Upper lobe of left lung (tissue), 6 donors: ENCODE measurements at places on chromosomes 3 and 15. TPM values are rescaled to one million over a fixed set of nuclear protein-coding genes. Genes with fewer than 3 reads are reported as not detected.

The FBN1 gene
- 20.3 TPM for total RNA-seq

The RPS17 gene
- 1,059 TPM for total RNA-seq

The MKRN3 gene
- not detected for total RNA-seq

The MRAS gene
- total RNA-seq, result 56.0 TPM

The ZBTB11 gene
- total RNA-seq, result 37.7 TPM

The NAA50 gene
- 119 TPM for total RNA-seq

The IFRD2 gene
- total RNA-seq, result 59.2 TPM

DNA sequence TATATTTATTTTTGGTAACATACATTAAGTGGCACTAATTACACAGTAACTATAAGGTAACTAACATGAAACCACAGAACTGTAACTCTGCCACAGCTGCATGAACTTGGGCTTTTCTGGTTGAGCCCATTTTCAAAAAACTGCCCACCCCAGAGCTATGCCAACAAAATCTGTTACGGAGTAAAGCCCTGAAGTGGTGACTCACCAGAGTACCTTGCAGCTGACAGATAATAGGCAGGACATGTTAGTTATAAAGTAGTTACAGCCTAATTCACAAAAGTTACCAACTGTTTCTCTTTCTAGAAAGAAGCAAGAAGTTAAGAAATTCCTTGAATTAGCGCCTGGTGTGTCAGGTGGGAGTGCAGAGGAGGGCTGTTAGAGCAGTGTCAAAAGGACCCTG is 1.5 kb upstream of the GPX1 start:
- DNase-seq, result no peak

GRCh38 chr3:32392536-32393302 is 1.1 kb downstream of the CMTM7 start:
- no peak for DNase-seq

GRCh38 chr3:20776692-20777091 is 590.7 kb upstream of the SGO1 start:
- DNase-seq, result no peak

DNA sequence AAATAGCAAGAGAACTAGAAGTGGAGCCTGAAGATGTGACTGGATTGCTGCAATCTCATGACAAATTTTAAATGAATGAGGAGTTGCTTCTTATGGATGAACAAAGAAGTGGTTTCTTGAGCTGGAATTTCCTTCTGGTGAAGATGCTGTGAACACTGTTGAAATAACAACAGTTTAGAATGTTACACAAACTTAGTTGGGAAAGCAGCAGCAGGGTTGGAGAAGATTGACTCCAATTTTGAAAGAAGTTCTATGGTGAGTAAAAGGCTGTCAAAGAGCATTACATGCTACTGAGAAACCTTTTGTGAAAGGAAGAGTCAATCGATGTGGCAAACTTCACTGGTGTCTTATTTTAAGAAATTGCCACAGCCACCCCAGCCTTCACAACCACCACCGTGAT is 220.9 kb upstream of the LRRFIP2 start:
- DNase-seq, result no peak

DNA sequence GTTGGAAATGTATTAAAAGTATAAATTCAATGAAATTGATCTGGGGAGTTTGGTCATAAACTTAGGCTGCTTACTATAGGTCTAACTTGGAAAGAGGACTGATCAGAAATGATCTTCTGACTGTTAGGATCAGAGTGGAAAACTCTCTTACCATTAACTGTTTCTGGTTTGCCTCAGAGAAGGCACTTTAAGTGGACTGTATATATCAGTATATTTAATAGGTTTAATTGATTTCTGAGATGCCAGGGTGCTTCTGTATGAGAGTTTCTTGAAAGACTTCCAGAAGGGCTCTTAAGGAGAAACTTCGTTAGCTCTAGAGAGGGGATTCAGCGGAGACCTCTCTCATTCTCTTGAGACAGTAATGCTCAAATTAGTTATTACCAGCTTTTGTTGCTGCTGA is 36.5 kb downstream of the ECT2 start:
- no peak for DNase-seq

DNA sequence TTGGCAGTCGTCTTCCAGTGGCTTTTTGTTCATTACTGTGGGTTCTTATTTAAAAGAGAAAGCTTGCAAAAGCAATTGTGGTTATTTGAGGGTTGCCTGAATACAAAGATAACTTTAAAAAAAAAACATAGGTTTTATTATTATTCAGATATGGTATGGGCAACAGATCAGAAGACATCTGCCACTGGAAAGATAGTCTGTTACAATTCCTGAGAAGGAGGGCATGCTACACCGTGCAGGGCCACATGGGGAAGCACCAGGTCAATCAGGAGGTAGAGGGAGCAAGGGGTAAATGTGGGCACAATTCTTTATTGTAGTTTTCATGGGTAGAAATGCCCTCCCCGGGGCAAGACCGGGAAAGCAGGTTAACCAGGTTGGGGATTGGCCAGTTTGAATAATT is 46.5 kb downstream of the BBS4 start:
- no peak for DNase-seq

DNA sequence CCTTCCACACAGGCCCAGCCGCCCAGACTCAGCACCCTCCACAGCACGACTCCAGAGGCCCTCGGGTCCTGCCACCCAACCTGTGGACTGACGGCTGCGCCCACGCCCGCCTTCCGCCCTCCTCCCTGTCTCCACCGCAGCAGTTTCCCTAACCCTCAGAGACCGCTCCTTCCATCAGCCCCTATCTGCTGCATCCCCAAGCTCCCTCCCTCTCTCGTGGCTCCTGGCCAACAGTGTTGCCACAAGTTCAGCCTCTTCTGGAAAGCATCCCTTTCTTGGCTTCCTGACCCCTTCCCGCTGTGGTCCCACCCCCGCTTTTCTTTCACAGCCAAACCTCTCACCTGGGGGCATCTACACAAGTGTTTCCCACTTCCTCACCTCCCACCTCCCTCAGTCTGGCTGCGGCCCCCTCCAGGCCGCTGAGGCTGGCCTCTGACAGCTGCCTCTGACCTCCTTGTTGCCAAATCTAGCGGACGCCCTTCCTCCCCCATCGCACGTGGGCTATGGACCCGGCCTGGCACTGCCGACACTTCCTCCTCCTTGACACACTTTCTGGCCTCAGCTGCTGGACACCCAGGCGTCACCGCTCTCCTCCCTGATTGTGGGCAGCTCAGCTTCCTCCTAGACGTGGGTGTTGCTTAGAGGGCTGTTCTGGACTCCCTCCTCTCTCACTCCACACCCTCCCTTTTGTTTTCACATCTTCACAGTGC is 168.8 kb upstream of the TLE3 start:
- peak; percentile 87 for DNase-seq

DNA sequence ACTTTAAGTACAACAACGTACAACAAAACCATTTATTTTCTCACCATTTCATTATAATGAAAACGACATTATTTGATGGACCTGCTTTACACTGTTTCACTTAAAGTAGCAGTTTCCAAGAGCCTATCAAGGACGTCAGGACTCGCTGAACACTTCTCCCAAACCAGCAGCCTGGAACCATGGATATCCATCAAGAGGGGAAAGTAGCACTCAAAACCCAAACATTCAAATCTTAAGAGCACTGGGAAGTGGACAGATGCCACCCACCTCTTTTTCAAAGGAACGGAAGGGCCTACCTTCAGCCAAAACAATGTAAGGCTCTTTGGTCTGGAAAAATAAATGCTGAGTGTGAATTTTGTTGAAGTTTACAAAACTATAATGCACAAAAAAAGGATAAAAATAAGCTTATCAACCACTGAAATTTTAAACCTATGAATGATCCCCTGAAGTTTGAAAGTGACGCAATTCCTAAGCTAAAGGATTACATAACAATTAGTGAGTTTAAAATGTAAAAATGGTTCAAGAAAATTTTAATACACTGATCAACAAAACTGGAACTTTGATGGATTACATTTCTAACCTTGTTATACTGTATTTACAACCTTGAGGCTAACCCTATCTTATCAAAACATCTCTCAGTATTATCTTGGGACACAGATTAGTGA is 4.6 kb downstream of the PIK3R4 start:
- no peak for DNase-seq

DNA sequence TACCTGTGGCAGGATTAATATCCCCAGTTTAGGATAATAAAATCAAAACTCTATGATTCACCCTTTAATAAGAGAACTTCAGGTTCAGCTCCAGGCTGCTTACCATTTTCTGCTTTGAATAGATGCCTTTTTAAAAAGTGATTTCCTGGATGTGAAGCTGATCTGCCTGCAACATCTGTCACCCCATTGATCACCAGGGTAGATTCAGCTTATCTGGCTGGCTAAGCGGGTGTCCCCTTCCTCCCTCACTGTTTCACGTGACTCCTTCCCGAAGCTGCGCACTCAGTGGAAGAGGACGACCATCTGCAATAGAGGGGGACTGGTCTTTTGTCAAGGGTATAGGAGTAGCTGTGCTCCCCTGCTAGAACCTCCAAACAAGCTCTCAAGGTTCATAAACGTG is 128.1 kb downstream of the IL1RAP start:
- DNase-seq, result no peak

DNA sequence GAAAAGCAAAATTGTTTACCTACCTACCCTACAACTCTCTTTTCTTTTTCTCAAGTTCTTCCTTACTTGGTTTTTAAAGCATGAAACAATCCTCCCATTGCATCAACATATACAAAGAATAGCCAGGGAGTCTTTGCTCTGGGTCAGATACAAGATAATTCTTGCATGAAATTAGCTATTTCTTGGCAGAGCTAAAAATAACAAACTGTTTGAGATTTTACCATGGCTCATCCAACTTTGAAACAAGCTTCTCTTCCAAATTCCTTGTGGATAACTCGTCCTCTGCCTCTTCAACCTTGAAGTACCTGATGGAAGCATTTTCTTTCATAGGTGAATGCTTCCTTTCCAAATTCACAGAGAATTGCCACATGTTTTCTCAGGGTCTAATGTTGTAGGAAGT is 9.2 kb upstream of the CBLB start:
- no peak for DNase-seq

GRCh38 chr3:124059580-124059979 is 67.7 kb upstream of the ROPN1 start:
- no peak for DNase-seq

DNA sequence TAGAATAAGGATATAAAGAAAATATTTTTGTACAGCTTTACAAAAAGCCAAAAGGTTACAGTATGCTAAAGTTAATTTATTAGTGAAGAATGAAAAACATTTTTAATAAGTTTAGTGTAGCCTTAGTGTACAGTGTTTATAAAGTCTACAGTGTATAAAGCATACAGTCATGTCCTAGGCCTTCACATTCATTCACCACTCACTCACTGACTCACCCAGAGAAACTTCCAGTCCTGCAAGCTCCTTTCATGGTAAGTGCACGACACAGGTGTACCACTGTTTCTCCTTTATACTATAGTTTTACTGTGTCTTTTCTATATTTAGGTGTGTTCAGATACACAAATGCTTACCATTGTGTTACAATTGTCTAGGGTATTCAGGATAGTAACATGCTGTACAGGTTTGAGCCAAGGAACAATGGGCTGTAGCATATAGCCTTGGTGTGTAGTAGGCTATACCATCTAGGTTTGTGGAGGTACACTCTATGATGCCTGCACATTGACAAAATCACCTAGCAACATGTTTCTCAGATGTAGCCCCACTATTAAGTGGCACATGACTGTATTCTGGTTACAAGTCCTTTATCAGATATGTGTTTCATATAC is 197.1 kb upstream of the KBTBD8 start:
- DNase-seq, result no peak

DNA sequence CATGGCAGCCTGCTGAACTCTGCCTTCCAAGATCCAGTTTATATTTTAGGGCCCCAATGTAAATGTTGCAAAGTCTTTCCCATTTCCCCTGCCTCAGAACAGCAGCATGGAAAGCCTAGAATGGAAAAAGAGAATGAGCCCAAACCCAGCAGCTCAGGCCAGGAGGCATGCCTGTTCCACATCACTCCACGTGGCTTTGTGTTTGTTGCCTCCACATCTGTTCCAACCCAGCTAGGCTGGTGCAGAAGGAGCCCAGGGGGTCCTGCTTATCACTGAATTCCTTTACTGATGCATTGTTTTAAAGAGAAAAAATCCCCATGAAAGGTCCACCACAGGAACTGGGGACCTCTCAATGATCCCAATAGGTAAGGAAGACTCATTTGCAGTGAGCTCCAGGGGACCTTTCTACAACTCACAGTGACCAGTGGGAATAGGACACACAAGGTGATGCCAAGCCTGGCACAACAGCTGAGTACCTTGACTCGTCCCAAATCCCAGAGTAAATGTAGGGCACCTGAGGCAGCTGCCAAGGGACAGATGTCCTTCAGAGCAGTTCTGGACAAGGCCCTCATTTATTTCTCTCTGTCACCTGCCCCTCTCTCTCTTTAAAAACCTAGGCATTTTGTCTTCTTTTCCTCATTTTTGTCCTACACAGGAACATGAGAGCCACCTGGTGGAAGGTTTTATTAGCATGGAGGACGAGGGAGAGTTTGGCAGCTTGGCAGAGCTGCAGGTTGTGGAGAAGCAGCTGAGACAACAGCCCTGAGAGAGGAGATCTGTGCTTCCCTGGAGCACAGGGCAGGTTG is 41.7 kb upstream of the ADAMTS17 start:
- DNase-seq, result no peak

DNA sequence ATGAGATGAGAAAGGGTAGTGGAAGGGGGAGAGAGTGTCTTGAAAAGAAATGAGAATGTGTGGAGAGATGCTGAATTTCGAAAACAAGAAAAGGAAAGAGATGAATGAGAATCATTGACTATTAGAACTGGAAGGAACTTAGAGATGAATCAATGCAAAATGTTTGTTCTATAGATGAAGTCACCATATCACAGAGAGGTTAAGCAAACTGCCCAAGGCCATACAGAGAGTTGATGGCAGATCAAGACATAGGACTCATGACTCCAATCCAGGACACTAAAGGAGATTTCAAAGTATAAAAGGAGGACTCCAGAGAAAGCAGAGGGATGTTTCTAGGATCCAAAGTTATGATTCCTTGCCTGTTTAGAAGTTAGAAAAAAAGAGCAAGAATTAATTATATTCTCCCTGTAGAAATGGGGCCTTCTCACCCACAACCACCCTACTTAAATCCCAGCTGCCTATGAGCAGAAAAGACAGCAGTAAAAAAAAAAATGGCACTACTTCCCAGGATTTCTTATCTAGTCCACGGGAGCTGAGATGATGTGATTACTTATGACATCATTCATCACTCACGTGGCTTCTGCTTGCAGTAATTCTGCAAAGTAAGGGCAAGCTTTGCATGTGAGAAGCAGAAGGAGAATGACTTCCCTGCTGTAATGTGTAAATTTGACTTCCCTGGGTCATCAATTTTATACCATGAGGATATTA is 210.8 kb upstream of the MRPL3 start:
- no peak for DNase-seq

DNA sequence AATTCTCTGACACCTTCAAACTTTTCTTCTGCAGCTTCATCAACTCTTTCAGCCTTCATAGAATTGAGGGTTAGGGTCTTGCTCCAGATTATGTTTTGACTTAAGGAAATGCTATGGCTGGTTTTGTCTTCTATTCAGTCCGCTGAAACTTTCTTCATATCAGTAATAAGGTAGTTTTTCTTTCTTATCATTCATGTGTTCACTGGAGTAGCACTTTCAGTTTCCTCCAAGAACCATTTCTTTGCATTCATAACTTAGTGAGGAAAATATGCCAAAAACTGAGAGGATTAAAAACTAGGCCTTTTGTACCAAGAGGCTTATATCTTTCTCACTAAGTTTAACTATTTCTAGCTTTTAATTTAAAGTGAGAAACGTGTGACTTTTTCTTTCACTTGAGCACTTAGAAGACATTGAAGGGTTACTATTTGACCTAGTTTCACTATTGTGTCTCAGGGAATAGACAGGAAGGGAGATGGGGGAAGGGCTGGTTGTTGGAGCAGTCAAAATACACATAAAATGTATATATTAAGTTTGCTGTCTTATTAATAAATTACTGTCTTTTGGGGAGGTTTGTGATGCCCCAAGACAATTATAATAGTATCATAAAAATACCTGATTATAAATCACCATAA is 1110.1 kb downstream of the TBL1XR1 start:
- DNase-seq, result no peak

- no peak for DNase-seq
Measured at GRCh38 chr15:77831986-77832385, 199.3 kb upstream of the LINGO1 start.
